ENCODE measurements at places on chromosomes 2 and 18.

DNA sequence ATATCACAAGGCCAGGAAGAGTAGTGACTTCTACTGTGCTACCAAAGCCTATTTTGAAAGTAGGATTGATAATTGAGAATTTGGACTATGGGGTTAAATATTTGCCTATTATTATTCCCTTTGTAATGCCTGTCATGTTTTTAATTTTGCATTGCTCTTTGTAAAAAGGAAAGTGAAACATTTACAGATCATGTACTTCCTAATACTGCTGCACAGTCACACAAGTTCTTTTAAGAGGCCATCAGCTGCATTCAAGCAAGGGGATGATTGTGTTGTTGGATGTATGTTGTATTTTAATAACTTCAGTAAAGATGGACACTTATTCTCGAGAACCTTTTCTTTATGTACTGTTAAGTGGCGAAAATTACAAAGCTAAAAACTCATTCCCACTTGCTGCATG, 70.1 kb downstream of the PLEKHA3 start:
- no peak for DNase-seq

GRCh38 chr2:242024751-242025355, 155.3 kb downstream of the RTP5 start:
- DNase-seq = no peak

DNA sequence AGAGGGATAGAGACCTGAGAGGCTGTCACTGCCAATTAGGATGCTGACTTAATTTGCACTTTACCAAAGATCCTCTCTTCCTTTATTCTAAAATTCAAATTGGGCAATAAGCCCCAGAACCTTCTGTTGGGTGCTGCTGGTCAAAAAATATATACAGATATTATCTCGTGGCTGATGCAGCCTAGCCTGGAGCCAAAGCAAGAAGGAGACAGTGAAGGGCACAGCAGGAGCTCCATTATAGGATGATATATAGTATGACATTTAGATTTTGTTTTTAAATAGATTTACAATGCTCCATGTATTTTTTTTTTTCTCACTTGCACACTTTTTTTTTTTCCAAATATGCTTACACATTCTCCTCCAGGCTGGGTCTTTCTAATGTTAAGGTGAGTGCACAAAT, 579.3 kb downstream of the PIK3C3 start:
- no peak for DNase-seq

DNA sequence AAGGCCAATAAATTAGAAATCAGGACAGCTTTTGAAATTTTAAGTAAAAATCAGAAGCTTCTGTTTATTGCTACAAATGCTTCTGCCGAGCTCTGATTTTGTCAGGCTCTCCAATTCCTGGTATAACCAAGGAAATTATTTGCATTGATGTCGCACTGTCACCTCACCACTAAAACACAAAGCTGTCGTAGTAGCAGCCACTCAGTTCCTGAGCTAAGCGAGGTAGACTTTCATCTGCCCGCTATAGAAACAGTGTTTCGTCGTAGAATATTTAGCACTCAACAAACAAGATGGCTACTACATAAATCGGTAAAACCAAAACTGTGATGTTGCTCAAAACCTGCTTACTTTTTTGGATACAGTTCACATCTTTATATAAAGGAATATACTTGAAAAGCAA, 141.3 kb upstream of the FOSL2 start:
- no peak for DNase-seq

GRCh38 chr2:151845884-151846283, 17.7 kb upstream of the ARL5A start:
- no peak for DNase-seq

DNA sequence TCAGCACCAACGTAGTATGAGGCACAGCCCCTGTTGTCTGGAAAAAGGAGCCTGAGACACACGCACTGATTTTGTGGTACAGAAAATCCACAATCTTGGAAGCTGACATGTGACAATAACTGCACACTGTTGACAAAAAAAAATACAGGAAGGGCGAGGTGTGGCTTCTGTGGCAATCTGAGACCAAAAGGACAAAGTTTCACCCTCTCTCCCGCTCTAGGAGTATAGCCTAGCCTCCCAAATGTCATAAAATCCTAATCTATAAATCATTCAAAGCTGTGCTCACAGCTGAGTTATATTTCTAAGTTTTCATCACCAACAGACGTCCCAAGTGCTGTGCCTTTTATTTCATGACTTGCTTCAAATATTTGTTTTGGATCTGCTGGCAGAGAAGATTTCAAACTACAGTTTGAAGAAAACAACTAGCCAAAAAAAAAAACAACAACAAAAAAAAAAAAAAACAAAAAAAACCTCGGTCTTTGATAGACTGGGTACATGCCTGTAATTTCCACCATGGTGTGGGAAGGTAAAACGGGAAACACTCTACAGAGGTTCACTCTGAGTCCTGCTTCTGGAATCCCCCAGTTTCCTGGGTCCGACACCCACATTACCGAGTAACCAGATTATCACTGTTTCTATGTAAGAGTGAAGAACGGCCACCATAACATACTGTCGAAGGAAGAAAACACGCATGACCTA, 61.0 kb downstream of the C2orf76 start:
- no peak for DNase-seq

- no peak for DNase-seq
These were observed 339.8 kb upstream of the CDH7 start for GRCh38 chr18:65411061-65411460.

- no peak for DNase-seq
These were observed 11.5 kb downstream of the NTSR2 start for GRCh38 chr2:11658208-11659114.

DNA sequence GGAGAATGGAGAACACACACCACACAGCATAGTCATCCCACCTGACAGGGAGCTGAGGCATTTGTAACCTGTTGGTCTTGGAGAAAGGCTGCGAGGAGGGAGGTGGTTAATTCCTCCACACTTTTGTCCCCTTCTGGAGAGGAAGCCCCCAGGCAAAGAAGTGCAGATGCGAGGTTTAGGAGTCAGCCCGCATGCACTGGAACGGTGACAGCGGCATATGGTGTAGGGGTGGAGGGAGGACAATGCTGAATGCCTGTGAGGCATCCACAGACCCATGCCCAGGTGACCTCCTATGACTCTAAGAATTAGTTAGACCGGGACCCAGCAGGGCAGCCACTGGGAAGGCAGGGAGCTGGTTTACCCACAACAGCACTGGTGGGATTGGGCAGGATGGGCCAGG, 12.2 kb downstream of the SPATA3 start:
- DNase-seq = no peak

DNA sequence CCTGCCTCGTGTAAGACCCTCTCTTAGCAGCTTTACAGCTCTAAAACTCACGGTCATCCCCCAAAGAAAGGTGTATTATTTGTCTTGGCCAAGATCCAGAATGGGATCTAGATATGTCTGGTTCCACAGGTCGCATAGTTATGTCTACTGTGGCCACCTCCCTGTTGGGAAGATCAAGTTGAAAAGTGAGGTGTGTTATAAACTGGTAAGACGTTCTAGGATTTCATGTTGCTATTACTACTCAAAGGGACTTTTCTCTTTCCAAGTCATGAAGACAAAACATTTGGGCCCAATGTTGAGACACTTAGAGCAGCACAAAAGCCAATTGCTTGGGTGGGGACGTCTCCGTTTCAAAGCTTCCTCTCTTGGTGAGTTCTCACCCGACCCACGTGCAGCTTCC, 766.0 kb downstream of the RNF144A start:
- DNase-seq = no peak

- no peak for DNase-seq
These were observed 13.4 kb upstream of the RBMS1 start for GRCh38 chr2:160507046-160507407.

DNA sequence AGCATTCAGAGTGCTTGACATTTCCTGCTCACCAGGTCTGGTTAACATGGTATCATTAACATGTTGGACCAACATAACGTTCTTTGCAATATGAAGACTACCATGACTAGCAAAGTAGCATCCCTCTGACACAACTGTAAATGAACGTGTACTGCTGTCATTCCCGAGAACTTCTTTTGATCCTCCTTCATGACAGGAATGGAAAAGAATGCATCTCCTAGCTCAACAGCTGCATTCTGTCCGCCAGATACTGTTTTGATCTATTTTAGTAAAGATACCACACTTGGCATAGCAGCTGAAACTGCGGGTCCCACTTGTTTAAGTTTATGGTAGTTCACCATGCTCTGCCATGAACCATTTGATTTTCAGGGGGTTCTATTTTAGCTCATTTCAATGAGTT, 144.2 kb upstream of the PARD3B start:
- DNase-seq = no peak

DNA sequence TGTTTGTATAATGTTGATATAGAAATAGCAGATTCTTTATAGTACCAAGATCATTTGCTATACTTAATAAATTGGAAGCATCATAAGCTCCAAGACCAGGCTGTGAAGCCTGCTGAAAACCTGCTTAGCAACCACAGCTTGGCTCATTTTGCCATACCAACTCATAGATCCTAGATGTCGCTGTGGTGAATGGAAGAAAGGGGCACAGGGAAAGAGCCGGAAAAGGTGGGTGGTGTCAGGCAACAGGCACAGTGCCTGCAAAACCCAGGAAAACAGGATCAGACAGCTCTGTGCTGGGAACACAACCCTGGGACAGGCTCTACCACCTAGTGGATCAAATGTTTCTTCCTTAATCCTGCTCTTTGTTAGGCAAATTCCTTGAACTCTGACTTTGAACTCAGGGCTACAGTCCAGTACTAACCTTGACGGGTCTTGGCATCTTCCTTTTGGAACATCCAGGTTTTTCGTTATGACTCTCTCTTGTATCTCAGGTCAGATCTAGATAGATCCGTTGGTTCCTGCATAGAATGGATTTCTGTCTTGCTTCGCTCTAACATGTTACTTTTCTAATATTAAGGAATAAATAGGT, 31.6 kb downstream of the TWSG1 start:
- no peak for DNase-seq

DNA sequence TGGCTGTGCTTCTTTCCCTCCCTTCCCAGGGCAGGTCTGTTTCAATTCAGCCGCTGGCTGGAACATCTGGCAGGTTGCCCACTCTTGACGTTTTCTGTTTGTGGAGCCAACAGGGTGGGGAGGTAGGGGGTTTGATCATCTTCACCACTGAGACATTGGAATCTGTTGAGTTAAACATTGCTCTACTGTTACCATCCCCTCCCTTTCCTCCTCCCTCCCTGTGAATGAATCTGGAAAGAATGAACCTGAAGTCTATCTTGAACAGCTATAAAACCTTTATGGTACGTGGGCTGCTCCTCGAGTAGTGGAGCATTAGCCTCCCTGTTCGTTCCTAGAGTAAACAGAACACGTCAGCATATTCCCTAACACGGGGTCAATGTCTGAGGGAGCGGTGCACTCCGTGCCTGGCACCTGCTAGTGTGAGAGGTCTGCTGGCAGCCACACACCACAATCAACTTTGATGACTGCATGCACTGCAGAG, 249.9 kb upstream of the RBBP8 start:
- DNase-seq = no peak

- DNase-seq = no peak
These were observed 227.8 kb upstream of the CDH2 start for GRCh38 chr18:28404694-28405093.

GRCh38 chr2:84972207-84972783, 1.3 kb downstream of the KCMF1 start:
- DNase-seq = no peak

- no peak for DNase-seq
These were observed 202.1 kb downstream of the DYSF start for GRCh38 chr2:71655498-71655897.

DNA sequence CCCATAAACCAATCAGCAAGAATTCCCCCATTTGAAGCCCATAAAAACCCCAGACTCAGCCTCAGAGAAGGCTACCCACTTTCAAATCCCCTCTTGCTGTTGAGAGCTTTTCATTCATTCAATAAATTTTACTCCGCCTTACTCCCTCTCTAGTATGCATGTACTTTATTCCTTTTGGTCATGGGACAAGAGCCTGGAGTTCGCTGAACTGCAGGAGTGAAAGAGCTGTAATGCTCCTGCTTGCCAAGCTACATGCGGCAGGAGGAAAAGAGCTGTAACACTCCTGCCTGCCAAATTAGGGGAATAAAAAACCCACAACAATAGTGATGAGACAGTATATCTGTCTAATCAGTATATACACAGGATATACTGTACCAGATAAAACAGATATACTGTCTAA, 1261.7 kb downstream of the LRP1B start:
- DNase-seq = no peak

- no peak for DNase-seq
These were observed 550.1 kb upstream of the DCC start for GRCh38 chr18:51789871-51790270.

DNA sequence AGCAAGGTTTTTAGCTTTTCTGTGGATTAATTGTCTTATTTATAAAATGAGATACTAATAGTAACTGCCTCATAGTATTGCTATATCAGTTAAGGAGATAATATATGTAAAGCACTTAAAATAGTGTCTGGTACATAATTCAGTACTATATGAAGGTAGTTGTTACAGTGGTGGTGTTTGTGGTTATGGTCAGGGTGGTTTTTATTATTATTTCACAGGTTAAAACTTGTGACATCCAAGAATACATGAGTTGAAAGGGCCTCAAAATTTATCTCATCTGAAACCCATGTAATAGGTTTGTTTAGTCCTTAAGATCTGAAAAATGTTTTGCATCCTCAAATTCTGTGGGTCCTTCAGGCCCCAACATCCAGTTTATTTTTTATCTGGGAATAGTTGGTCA, 369.5 kb upstream of the LRATD1 start:
- no peak for DNase-seq

- DNase-seq = no peak
These were observed 146.1 kb downstream of the NCK2 start for GRCh38 chr2:105890856-105891255.

- DNase-seq = no peak
These were observed 246.8 kb downstream of the DYSF start for GRCh38 chr2:71700041-71700657.

- DNase-seq = no peak
These were observed 1346.8 kb upstream of the PIK3C3 start for GRCh38 chr18:40608226-40608625.

DNA sequence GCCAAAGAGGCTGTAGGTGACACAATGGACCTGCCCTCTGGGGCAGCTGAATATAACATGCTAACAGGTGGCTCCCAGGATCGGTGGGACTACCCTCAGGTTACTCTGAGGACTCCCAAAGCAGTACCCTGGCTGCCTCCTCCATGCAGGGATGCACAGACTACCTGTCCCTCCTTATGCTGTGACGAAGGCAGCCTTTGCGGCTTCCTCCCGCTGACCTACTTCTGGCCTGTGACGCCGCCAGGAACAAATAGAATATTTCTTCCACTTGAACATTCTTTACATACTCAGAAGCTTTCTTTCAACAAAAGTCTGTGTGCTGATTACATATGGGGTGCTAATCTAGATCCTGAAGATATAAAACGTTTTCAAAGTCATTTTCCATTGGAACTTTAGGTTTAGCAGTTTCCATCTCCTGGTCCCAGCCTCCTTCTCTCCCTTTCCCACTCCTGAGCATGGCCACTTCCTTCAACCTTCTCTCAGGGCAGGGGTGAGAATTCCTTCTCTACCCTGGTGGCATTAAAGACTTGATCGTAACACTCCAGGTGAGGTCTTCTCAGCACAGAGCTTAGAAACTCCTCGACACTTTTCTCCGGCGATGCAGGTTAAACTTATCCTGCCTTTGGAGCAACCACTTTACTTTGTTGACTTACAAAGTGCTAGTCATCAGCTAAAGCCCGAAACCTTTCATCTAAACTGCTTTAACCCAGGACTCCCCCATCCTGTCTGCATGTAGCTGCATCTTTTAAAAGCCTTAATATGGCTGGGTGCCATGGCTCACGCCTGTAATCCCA, 58.9 kb upstream of the STK17B start:
- peak; percentile 50 for DNase-seq
